RPMI7951 (cell line): ENCODE measurements at places on chromosomes 7 and 10. TPM values are rescaled to one million over a fixed set of nuclear protein-coding genes. Genes with fewer than 3 reads are reported as not detected.
A peak's percentile ranks its signal among the peaks of the same experiment; 100 is the strongest.

- peak; percentile 68 for DNase-seq
Observed at GRCh38 chr10:4280461-4281189, 495.6 kb upstream of the KLF6 start.

GRCh38 chr7:36310897-36311296, 78.8 kb upstream of the ANLN start:
- no peak for DNase-seq

DNA sequence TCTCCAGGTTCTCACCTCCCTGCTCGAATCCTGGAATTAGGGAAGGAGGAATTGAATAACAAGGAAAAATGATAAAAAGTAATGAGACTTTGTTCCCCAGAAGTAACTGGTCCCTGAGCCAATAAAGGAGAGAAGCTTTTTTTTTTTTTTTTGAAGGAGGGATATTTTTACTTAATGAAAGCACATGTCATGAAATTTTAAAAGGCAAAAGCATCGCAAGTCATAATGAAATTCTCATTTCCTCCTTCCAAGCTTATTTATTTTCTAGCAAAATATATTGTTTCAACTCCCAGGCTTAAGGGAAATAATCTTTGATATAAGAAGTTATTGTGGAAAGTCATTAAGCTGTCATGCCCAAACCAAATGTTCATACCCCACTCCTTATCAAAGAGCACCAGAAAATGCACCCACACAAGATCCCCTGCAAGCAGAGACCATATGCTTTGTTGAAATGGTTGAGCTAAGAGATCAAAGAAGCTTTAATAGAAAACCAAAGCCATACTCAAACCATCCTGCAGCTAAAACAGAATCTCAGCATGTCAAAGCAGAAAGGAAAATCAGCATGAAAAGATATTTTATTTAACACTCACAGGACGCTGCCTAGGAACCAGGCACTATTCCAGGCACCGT, 16.7 kb upstream of the ABCC2 start:
- DNase-seq = no peak

- DNase-seq = no peak
Observed at GRCh38 chr7:103080923-103081322, 6.0 kb downstream of the ARMC10 start.

- no peak for DNase-seq
Observed at GRCh38 chr10:12594448-12594944, 245.1 kb downstream of the CAMK1D start.

GRCh38 chr7:26787701-26788100, 76.7 kb downstream of the SKAP2 start:
- DNase-seq = no peak

DNA sequence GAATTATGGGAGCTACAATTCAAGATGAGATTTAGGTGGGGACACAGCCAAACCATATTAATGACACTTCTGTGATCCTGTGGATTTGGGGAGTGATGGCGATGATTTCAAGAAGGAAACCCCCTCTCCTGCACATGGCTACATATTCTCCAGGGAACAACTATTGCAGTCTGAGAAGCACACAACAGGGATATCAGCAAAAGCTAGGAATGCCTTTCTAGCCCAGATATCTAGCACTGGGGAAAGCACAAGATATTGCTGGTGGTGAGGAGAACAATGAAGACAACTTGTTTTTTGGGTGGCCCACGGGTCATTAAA, 24.3 kb downstream of the EPDR1 start:
- DNase-seq = no peak

The CCDC7 gene
- 3.8 and 9.4 TPM in 2 replicates for total RNA-seq

The NDUFB8 gene
- 189 and 282 TPM in 2 replicates for total RNA-seq

GRCh38 chr10:21505711-21506278, 19.7 kb downstream of the SKIDA1 start:
- no peak for DNase-seq

DNA sequence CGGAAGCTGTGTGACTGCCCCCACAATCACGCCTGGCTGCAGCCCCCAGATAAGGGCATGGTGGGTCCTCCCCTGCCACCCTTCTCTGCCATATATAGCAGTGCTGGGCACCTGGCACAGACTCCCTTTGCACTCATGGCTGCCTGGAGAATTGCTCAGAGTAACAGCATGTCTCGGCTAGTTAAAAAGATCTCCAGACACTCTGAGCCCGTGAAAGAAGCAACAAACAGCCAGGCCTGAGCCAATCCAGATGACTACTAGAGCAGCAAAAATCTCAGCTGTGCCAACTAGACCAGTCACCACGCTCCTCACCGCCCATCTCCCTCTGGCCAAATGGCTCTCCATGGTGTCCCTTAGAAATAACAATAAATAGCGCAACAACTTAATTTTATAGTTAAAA, 71.3 kb downstream of the PARD3 start:
- no peak for DNase-seq

- DNase-seq = peak; percentile 56
Observed at GRCh38 chr10:44571701-44572100, 186.8 kb upstream of the CXCL12 start.

- peak; percentile 44 for DNase-seq
Observed at GRCh38 chr7:24948739-24949138, 31.2 kb downstream of the OSBPL3 start.

The TMEM184A gene
- total RNA-seq = 0.10 TPM in 1 of 2 replicates, not detected in the other

DNA sequence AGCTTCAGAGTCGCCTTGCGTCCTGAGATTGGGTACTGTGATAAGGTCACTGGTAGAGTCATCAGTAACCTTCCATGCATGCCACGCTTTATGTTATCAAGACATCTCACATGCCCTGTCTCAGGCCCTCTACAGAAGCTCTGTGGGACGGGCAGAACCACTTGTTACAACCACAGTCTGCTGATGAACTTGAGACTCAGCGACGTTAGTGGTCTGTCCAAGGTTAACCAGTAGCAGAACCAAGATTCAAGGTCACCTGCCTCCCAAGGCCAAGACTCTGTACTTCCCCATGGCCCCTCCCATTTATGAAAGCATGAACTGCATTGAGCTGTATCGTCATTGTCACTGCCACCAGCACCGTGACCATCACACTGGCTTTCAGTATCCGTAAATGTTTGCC, 15.0 kb downstream of the IQCE start:
- DNase-seq = no peak

The MKI67 gene
- 41.8 and 48.5 TPM in 2 replicates for total RNA-seq

DNA sequence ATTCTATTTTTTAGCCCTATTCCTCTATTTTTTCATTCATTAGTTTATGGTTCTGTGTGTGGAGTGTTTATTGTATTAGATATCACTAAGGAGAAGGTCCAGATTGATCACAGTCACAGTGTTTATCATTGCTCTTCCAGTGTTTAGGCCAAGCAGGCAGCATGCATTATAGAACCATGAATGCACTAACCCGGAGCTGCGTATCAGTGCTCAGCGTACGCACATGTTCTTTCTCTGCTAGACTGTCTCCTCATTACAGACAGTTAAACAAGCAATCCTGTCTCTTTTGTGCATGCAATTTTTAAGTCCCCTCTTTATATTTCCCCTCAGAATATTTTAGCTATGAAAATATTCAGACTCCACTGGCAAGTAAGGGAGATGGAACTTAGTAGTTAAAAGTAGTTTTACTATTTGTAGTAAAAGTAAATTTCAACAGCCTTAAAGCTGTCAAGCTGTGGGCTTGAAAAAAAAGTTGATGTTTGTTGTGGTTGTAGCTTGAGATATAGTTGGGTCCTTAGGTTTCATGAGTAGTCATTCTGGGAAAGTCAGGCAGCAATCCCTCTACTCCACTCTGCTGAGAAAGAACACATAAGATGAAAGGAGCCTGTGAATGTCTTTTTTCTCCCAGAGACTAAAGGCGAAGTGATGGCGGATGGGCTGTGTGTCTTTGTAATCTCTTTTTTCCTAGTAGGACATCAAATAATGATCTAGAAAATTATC, 260.4 kb downstream of the CDK14 start:
- no peak for DNase-seq

- no peak for DNase-seq
Observed at GRCh38 chr7:67496589-67496988, 500.0 kb downstream of the TYW1 start.

- no peak for DNase-seq
Observed at GRCh38 chr7:106289848-106290247, 5.1 kb upstream of the NAMPT start.

- no peak for DNase-seq
Observed at GRCh38 chr10:122490786-122491680, 29.7 kb downstream of the HTRA1 start.

DNA sequence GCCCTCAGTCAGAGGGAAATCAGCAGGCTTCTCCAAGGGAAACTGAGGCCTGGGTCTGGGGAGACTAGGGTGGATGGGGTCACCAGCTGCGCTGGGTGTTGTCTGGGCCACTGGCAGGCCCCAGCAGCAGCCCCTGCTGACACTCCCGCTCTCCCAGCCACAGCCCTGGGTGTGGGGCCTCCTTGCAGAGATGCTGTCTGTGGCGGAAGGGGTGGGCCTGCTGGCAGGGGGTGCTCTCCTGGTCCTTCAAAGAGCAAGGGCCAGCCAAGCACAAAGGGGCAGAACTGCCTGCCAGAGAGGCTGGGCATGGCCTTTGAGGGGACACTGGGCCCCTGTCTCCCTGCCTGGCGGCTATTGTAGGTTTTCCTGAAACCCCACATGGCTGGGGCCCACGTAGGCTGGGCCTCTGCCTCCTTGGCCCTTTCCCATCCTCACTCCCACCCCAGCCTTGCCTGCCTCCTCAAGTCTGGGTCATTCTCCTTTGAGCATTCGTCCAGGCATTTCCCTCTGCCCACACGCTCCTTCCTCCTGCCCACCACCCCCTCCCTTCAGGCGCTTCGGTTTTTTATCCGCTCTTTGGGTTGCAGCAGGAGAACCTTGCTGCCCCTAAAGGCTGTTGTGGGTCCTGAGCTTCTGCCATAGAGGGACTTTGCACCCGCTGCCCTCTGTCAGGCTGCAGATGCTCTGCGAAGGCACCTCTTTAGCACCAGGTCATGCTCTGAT, 9.1 kb downstream of the COL13A1 start:
- no peak for DNase-seq

DNA sequence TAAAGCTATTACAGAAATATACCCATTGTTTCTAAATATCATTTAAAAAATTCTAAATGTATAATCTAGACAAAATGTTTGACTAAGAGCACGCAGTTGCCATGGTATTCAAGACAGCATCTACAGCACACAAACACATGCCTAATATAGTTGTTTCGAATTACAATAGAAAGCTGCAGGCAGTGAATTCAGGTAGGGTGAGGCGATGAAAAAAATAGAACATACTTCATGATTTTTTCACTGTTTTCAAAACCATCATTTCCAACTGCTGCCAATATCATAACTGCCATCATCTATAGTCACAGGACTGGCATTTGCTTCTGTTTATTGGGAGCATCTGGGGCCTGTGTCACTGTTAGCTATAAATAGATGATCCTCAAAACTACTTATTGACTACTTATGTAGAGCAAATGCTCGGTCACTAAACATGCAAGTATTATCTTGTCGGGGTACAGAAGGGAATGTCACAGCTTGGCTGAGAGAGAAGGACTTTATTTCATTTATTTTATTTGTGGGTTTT, 34.4 kb upstream of the OTUD1 start:
- no peak for DNase-seq

The CASD1 gene
- total RNA-seq = 8.8 and 11.9 TPM in 2 replicates

The RPEL1 gene
- total RNA-seq = 0.10 and 0.12 TPM in 2 replicates

The PLA2G12B gene
- not detected in 2 replicates for total RNA-seq

The EGR2 gene
- 2.3 and 5.9 TPM in 2 replicates for total RNA-seq

DNA sequence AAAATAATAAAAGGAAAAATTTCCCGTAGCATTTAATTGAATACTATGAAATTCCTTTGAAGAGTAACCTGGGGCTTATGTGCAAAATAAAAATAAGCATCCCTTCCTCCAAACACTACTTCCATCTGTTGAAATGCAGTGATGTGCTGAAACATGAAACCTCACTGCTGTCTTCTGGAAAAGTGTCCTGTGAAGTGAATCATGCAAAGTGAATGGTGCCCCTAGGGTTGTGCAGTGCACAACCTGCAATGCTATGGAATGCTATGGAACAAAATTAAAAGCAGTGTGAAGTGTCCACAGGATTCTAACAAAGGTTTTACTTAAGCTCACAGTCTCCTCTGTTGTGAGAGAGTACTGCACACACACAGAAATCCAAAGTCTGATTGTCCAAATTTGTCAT, 480.9 kb downstream of the ETV1 start:
- peak; percentile 17 for DNase-seq

DNA sequence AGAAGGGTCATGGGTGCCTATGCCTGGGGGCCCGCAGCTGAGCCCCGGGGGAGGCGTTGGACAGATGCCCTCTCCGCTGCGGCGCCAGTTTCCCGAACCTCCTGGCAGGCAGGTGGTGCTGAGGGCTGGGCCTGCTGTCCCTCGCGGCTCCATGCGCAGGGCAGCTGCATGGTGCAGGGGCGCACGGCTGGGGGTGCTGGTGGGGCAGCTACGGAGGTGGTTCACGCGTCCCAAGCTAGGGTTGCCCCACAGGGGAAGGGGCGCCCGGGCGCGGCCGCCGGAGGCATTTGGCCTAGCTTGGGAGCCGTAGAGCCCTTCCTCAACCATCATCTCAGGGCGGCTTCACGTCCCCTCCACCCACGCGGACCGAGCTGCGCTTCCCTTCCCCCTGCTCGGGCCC, 146.0 kb downstream of the CCDC201 start:
- no peak for DNase-seq

GRCh38 chr7:149469806-149470205, 8.9 kb upstream of the ZNF777 start:
- DNase-seq = no peak

The PLCE1 gene
- total RNA-seq = 0.10 and 0.24 TPM in 2 replicates

The CDC14C gene
- total RNA-seq = not detected in 2 replicates

DNA sequence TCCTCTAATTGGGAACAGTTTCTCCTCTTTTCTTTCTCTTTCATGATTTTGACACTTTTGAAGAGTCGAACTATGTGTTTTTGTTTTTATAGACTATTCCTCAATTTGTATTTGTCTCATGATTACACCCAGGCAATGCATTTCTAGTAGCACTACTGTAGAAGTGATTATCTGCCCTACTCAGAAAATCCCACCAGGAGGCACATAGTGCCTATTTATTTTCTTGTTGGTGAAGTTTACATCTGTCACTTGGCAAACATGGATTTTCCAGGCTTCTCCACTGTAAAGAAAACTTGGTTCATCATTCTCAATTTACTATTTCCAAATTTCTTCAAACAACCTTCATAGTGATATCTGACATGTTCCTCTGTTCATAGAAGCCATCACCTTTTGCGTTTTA, 893.9 kb downstream of the CCSER2 start:
- DNase-seq = no peak

- no peak for DNase-seq
Observed at GRCh38 chr7:24800667-24801066, 43.4 kb upstream of the GSDME start.

The TUBAL3 gene
- 1.2 and 1.4 TPM in 2 replicates for total RNA-seq

The SFRP4 gene
- total RNA-seq = 0.10 and 0.12 TPM in 2 replicates

The FHIP2A gene
- total RNA-seq = 10.2 and 13.6 TPM in 2 replicates

DNA sequence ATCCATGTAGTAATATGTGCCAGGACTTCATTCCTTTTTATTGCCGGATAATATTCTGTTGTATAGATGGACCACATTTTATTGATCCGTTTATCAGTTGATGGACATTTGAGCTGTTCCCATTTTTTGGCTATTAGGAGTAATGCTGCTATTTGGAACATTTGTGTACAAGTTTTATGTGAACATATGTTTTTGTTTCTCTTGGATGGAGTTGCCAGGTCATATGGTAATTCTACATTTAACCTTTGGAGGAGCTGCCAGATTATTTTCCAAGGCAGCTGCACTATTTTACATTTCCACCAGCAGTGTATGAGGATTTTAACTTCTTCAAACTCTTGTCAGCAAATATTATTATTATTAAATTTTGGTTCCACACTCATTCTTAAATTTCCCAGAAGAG, 59.2 kb downstream of the C10orf90 start:
- no peak for DNase-seq

- no peak for DNase-seq
Observed at GRCh38 chr7:37408291-37409228, 40.1 kb downstream of the ELMO1 start.
